ENCODE measurements at places on chromosomes 7 and 10. TPM values are rescaled to one million over a fixed set of nuclear protein-coding genes. Genes with fewer than 3 reads are reported as not detected.
A peak's percentile ranks its signal among the peaks of the same experiment; 100 is the strongest.

GRCh38 chr7:115319541-115319940, 397.6 kb downstream of the MDFIC start:
- no peaks in the 10 kb centered on the region for H3K4me1 ChIP-seq
- no peak overlapping the region for H3K27ac ChIP-seq
- no peak overlapping the region for H3K4me3 ChIP-seq
- no peak for DNase-seq
- H3K36me3 ChIP-seq = no peaks in the 10 kb centered on the region

IDI2 gene
- not detected for total RNA-seq

DKK1 gene
- not detected for total RNA-seq

SLC18A2 gene
- 1.6 TPM for total RNA-seq

- DNase-seq = no peak
- H3K4me3 ChIP-seq = no peak overlapping the region
- H3K27ac ChIP-seq = no peak overlapping the region
- H3K4me1 ChIP-seq = no peaks in the 10 kb centered on the region
Observed at GRCh38 chr7:91314591-91315323, 50.5 kb downstream of the FZD1 start.

GRCh38 chr10:12803776-12804175, 197.7 kb downstream of the CCDC3 start:
- no peaks in the 10 kb centered on the region for H3K27me3 ChIP-seq
- H3K36me3 ChIP-seq = no peaks in the 10 kb centered on the region
- no peak overlapping the region for H3K27ac ChIP-seq

DNA sequence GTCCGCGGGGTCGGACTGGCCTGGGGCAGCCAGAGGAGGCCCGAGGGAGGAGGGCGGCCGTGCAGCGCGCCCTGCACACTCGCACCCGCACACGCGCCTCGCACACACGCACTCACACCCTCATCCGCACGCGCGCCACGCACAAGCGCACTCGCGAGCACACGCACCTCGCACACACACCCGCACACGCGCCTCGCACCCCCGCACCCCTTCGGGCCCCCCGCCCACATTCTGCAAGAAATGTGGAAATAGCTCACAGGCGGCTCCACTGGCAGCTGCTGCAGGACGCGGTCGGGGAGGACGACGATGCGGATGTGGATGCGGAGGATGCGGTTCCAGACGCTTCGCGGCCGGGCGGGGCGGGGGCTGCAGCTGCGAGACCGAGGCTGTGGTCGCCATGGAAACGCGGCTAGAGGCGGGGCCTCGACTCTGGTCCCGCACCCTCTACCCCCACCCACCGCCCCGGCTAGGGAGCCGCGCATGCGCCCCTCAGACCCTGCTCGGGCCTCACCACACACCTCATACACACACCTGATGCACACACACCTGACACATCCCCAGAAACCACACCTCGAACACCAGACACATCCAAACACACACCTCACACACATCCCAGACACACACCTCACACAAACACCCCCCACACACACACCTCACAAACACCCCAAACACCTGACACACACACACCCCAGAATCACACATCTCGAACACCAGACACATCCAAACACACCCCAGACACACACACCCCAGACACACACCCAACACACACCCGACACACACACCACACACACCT, at the start of gene CALY:
TSS of gene CALY (minus strand) at position 320 of the 793 bp plus-strand sequence. CDS start 7,907 bp downstream, outside the sequence.
- peaks cover 40% of the 10 kb centered on the region for H3K4me1 ChIP-seq
- H3K36me3 ChIP-seq = no peaks in the 10 kb centered on the region
- peak within 1 kb of the TSS; percentile 80 for H3K27ac ChIP-seq

BUB3 gene
- total RNA-seq = 117 TPM

DNA sequence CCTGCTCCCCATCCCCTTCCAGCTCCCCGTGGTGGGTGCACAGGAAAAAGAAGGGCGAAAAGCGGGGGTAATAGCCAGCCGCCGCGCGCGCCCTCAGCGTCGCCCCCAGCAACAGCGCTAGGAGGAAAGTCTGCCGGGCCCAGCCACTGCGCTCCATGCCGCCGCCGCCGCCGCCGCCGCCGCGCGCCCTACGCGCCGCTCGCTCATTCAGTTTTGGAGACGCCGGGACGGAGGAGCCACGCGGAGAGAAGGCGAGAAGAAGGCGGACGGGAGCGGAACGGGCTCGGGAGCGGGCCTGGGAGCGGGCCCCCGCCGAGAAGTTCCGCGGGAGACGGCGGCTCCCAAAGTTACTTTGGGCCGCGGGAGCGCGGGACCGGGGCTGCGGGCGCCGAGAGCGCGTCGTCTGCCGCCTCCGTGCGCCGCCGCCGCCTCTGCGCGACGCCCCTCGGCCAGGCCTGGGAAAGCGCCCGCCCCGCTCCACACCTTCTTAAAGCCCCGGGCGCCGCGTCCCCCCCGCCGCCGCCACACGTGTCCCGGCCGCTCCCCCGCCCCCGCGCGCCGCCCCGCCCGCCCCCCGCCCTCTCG, at the start of gene RELN:
TSS of gene RELN (minus strand) at position 459 of the 585 bp plus-strand sequence. CDS start at position 157, 302 bp downstream.
- DNase-seq = no peak
- no peaks in the 10 kb centered on the region for H3K36me3 ChIP-seq
- peaks cover 27% of the 10 kb centered on the region for H3K27me3 ChIP-seq
- no peaks in the 10 kb centered on the region for H3K4me1 ChIP-seq
- no peak within 1 kb of the TSS for H3K27ac ChIP-seq

GRID2IP gene
- total RNA-seq = 0.30 TPM

SPOCK2 gene
- total RNA-seq = 547 TPM

- DNase-seq = no peak
- no peaks in the 10 kb centered on the region for H3K4me1 ChIP-seq
- no peak overlapping the region for H3K4me3 ChIP-seq
- no peaks in the 10 kb centered on the region for H3K27me3 ChIP-seq
- H3K27ac ChIP-seq = no peak overlapping the region
Observed at GRCh38 chr7:115106316-115106715, 184.4 kb downstream of the MDFIC start.

- H3K27ac ChIP-seq = no peak overlapping the region
- DNase-seq = no peak
- no peak overlapping the region for H3K4me3 ChIP-seq
- H3K4me1 ChIP-seq = no peaks in the 10 kb centered on the region
- no peaks in the 10 kb centered on the region for H3K36me3 ChIP-seq
Observed at GRCh38 chr7:10082896-10083295, 890.8 kb upstream of the PHF14 start.

GRCh38 chr7:22771194-22771871, 44.3 kb downstream of the IL6 start:
- H3K4me1 ChIP-seq = no peaks in the 10 kb centered on the region
- no peak overlapping the region for H3K4me3 ChIP-seq
- no peak overlapping the region for H3K27ac ChIP-seq
- no peaks in the 10 kb centered on the region for H3K27me3 ChIP-seq
- H3K36me3 ChIP-seq = no peaks in the 10 kb centered on the region

OPN1SW gene
- total RNA-seq = not detected

- H3K4me1 ChIP-seq = peaks cover 49% of the 10 kb centered on the region
- H3K27ac ChIP-seq = peak overlapping the region; percentile 84
- no peak for DNase-seq
- H3K4me3 ChIP-seq = peak overlapping the region; percentile 91
- H3K27me3 ChIP-seq = no peaks in the 10 kb centered on the region
- H3K36me3 ChIP-seq = peaks cover 4% of the 10 kb centered on the region
Observed at GRCh38 chr10:103917302-103918052, 507 bp downstream of the STN1 start.
